Mesenteric fat pad (tissue), 1 donor: ENCODE measurements at places on chromosomes 7 and 10. TPM values are rescaled to one million over a fixed set of nuclear protein-coding genes. Genes with fewer than 3 reads are reported as not detected.

ANKRD1 gene
- total RNA-seq: 1.6 TPM

ATG9B gene
- total RNA-seq: not detected

LIPN gene
- 0.74 TPM for total RNA-seq

FRAT2 gene
- 8.4 TPM for total RNA-seq

HMX2 gene
- total RNA-seq: not detected

WNT8B gene
- total RNA-seq: not detected

CTTNBP2 gene
- 6.1 TPM for total RNA-seq

LRRC17 gene
- 1.2 TPM for total RNA-seq

GFRA1 gene
- total RNA-seq: 18.3 TPM

PGAM2 gene
- not detected for total RNA-seq
